CD4-positive, alpha-beta T cell treated with Interleukin-4 for 4 hours (primary cell): ENCODE measurements at places on chromosomes 2 and 18.
A peak's percentile ranks its signal among the peaks of the same experiment; 100 is the strongest.

GRCh38 chr2:113341191-113341869, 62.6 kb upstream of the PAX8 start:
- no peak for DNase-seq

GRCh38 chr2:10820978-10821695, 8.6 kb upstream of the PDIA6 start:
- DNase-seq, result no peak

GRCh38 chr2:191176801-191177438, 26.1 kb upstream of the STAT4 start:
- DNase-seq, result no peak

DNA sequence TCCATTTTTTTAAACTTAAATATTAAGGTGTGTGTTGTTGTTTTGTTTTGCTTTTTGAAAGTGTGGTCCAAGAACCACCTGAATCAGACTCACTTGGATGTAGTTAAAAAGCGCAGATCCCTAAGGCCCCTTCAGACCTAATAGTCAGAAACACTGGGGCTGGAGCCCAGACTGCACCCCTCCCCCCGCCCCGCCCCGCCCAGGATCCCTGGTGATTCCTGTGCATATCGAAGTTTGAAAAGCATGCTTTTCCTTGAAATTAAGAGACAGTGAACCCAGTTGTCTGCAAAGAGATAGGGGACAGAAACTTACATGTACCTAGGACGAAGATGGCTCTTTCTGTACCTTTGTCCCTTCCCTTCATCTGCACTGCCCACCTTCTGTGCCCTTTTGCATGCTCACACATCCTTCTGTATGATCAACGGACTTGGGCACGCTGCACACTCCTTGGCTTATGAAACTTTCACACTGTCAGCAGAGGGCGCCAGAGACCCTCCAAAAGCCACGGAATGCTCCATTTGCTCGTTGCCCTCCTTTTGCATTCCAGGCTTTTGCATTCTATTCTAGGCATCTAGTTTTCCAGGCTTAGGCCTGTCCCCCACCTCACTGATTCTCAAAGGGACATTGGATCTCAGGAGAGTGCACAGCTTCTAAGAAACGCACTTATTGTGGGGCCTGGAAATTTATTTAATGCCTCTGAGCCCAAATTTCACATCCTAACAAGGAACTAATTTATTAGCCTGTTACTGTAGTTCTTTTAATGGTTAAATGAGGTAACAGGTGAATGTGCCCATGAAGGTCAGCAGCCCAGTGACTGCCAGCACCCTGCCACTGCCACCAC, 32.8 kb upstream of the SLC14A1 start:
- DNase-seq, result peak; percentile 71

DNA sequence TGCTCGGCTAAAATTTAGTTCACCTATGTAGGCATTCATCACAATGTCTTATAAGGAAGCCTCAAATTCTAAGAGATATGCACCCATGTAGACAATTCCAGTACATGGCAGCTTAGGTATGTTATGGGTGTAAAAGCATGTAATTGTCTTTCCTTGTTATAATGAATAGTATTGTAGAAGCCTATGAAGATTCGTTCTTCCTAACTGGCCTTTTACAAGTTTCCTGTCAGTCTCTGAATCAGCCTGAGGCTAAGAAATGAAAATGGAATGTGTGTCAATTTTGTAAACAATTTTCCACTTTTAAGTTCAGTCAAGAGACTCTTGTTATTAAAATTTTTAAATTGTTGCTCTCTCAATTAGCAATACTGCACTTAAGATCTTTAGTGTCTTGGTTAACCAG, 189.9 kb upstream of the GALNT5 start:
- DNase-seq, result no peak

- no peak for DNase-seq
Measured at GRCh38 chr18:48324651-48325050, 84.5 kb downstream of the ZBTB7C start.
